ENCODE measurements at places on chromosomes 6 and 20.

GRCh38 chr6:124026694-124027093 is 223.0 kb downstream of the NKAIN2 start:
- DNase-seq, result no peak

DNA sequence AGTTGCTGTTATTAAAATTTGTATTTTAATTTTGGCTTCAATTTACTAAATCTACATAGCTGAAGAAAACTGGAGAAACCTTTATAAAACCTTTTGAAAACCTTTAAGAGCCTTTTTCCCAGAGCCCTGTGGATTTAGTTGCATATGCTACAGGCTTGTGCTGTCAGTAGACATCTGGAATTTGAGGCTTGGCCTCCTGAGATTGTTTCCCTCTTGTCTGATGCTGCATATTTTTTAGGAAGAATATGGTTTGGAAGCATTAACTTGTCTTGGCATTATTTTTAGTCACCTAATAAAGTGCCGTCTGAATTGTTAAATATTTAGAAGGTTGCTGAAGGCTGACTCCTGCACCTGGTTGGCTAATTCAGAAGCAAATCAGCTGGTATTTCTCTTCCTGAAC is 369.4 kb downstream of the UTRN start:
- DNase-seq, result no peak

DNA sequence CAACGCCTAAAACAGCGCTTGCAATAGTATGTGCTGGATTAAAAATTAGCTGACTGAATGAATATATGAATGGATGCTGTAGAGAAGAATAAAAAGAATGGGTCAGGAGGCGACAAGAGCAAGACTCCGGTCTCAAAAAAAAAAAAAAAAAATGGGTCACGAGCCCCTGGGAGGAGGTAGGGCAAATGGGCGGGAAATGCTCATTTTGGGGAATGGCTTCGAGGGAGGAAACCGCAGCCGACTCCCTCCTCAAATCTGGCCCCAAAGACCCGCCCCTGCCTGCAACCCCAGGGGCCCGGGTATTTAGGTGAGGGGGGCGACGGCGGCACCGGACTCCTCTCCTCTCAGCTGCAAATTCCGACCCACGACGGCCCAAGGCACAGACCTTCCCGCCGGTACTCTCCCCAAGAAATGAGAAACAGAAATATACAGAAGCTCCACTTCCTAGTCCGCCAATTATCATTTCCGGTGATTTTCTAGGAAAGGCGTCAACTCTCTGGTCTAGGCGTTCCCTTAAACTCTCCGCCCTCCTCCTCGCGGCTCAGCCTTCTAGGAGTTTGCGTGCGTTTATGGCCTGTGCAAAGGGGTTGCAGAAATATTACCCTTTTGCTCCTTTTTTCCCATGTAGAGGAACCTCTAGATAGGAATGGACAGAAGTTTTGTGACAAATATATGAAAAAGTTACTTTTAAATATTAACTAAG is at the start of gene ZNF311:
ZNF311 (minus strand) TSS at position 133 of the 703 bp plus-strand sequence. CDS start 1,361 bp downstream, outside the sequence.
- no peak for DNase-seq

DNA sequence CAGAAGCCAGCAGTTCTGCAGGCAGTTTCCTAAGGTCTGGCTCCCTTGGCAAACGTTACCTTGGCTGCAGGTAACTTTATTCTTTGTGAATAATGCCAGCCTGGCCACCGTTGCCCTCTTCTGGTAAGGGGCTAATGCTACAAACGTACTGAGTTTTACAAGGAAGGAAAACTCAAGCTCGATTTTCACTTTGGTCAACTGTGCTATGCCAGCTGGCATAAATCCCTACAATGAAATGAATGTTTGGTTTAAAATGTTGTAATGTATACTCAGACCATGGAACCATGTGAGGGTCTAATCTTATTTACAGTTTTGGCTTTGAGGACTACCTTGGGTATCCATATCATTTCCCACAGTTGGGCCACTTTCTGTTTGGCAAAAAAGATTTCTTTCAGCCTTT is 101.4 kb downstream of the SLX4IP start:
- DNase-seq, result peak; percentile 28

- no peak for DNase-seq
Measured at GRCh38 chr6:106510090-106510970, 119.0 kb downstream of the RTN4IP1 start.

DNA sequence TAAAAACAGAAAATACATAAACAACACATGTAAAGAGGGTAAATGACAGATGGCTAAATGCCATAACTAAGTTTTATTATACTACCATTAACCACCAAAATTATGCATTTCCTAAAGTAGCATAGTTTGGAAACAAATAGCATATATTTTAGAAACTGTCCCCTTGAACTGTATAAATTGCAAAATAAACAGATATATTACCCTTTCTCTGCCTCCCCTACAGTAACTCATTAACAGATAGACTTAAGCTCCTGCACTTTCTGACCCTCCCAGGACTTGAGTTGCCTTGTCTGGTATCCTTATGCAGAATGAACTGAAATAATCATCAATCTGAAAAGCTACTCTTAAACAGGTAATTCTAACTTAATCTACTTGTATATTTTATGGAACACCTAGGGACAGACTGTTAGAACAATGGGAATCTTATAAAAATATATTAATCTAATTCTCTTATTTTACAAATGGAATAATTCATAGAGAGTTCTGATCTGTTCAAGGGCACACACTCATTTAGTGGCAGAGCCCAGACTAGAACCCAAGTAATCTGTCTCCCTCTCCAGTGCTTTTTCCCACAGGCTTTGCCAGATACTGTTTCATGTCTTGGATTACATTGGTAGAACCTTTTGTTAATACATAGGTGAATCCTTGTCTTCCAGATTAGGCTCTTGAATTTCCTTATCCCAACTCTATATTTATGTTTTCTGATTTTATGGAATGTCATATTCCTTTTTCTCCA is 50.6 kb upstream of the LOC128125822 start:
- DNase-seq, result no peak
